Memory B cell (primary cell): ENCODE measurements at places on chromosomes 12 and 14.
A peak's percentile ranks its signal among the peaks of the same experiment; 100 is the strongest.

DNA sequence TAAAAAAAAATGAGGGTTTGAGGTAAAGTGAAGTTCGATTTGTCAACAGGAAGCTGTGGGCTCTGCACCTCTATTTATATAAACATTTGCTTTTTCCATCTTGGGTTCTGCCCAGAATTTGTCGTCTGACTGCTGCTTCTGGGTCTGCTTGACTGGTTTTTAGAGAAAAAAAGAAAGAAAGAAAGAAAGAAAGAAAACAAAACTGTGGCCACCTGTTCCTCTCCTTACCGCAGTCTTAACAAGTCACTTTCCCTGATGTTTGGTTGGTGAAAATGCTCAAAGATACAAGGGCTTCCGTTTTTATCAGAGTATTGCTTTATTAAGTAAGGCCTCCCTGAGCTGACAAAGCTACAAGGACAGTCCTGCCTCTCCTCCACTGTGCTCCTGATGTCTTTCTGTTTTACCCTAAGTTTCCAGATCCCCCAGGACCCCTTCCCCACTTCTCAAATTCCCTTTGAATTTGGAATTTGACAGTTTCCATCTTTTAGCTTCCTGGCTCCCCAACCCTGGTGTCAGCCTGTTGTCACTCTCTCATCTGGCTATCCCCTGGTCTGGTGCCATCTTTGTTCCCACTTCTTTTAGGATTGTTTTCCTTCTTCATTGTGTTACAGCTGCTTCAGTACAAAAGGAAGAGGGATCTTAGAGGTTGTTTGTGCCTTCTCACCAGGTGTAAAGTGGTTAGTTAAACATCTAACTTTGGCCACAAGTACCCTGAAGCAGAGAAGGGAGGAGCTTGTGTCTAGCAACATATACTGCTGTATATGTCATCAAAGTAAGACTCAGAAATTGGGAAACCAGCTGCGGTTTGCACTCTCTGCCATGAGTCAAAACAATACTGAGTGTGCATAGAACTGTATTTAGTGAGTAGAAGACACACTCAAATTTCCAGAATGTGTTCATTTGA is 18.0 kb downstream of the MFAP5 start:
- no peaks in the 10 kb centered on the region for H3K36me3 ChIP-seq
- H3K27ac ChIP-seq: peak overlapping the region; percentile 95
- no peak for DNase-seq
- peaks cover 2% of the 10 kb centered on the region for H3K27me3 ChIP-seq
- peaks cover 21% of the 10 kb centered on the region for H3K4me1 ChIP-seq

- no peak for DNase-seq
- no peak overlapping the region for H3K4me3 ChIP-seq
- H3K27me3 ChIP-seq: peaks cover 10% of the 10 kb centered on the region
- H3K27ac ChIP-seq: no peak overlapping the region
- peaks cover 5% of the 10 kb centered on the region for H3K4me1 ChIP-seq
Measured at GRCh38 chr12:124232654-124232987, 62.3 kb upstream of the RFLNA start.

GRCh38 chr14:23006188-23006534 is 3.8 kb downstream of the C14orf93 start:
- DNase-seq: no peak
- peaks cover 3% of the 10 kb centered on the region for H3K36me3 ChIP-seq
- peak overlapping the region; percentile 83 for H3K27ac ChIP-seq

- no peak overlapping the region for H3K4me3 ChIP-seq
- no peak for DNase-seq
- peaks cover 12% of the 10 kb centered on the region for H3K36me3 ChIP-seq
- H3K4me1 ChIP-seq: peaks cover 2% of the 10 kb centered on the region
- H3K27ac ChIP-seq: no peak overlapping the region
Measured at GRCh38 chr12:122141911-122142725, 31.9 kb downstream of the IL31 start.

DNA sequence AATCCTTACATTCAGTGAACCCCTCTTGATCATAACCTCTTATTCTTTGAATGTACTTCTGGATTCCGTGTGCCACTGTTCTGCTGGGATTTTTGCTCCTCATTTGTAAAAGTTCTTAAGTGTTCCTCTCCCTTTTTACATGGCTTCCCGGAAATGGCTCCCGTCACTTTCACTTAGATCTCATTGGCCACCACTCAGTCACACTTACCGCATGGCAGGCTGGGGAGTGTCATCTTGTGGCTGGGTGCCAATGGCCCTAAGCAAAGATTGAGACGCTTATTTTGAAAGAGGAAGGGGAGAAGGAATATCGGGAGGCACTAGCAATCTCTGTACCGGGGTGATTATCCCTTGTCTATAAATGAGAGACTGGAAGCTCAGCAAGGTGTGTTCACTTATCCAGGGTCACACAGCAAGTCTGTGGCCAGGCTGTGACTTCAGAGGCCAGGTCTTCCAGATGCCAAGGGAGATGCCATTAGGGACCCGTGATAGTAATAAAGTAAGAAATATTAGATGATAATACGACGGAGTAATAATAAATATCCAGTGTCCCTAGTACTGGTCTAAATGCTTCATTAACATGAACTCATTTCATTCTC is 68.8 kb downstream of the RNFT2 start:
- no peaks in the 10 kb centered on the region for H3K36me3 ChIP-seq
- peaks cover 23% of the 10 kb centered on the region for H3K4me1 ChIP-seq
- no peak overlapping the region for H3K4me3 ChIP-seq
- no peak for DNase-seq
- no peaks in the 10 kb centered on the region for H3K27me3 ChIP-seq
- H3K27ac ChIP-seq: peak overlapping the region; percentile 33

- H3K4me3 ChIP-seq: no peak overlapping the region
- no peak for DNase-seq
Measured at GRCh38 chr14:21233457-21234076, 35.7 kb downstream of the HNRNPC start.

- H3K36me3 ChIP-seq: peaks cover 2% of the 10 kb centered on the region
Measured at GRCh38 chr12:122721057-122721545, 4.5 kb upstream of the HCAR3 start.

DNA sequence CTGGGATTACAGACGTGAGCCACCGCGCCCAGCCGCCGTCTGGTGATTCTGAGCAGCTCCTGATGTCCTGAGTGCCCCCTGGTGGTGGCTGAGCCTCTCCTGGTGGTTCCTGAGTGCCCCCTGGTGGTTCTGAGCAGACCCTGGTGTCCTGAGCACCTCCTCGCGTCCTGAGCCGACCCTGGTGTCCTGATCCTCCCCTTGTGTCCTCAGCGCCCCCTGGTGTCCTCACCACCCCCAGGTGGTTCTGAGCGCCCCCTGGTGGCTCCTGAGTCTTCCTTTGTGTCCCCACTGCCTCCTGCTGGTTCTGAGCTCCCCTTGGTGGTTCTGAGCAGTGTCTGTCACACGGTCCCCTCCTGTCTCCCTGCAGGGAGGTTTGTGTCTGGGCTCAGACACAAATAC is 1304.9 kb downstream of the TMEM121 start:
- H3K36me3 ChIP-seq: no peaks in the 10 kb centered on the region
- peaks cover 17% of the 10 kb centered on the region for H3K4me1 ChIP-seq
- peaks cover 3% of the 10 kb centered on the region for H3K27me3 ChIP-seq
- DNase-seq: peak; percentile 81

GRCh38 chr14:30484201-30484600 is 74.8 kb upstream of the G2E3 start:
- no peaks in the 10 kb centered on the region for H3K36me3 ChIP-seq
- DNase-seq: no peak
- H3K27me3 ChIP-seq: no peaks in the 10 kb centered on the region
- no peak overlapping the region for H3K4me3 ChIP-seq
- no peak overlapping the region for H3K27ac ChIP-seq

- H3K27me3 ChIP-seq: no peaks in the 10 kb centered on the region
- peaks cover 9% of the 10 kb centered on the region for H3K4me1 ChIP-seq
- H3K27ac ChIP-seq: peak overlapping the region; percentile 38
- no peak for DNase-seq
- no peak overlapping the region for H3K4me3 ChIP-seq
Measured at GRCh38 chr12:105194947-105195346, 41.0 kb downstream of the APPL2 start.

DNA sequence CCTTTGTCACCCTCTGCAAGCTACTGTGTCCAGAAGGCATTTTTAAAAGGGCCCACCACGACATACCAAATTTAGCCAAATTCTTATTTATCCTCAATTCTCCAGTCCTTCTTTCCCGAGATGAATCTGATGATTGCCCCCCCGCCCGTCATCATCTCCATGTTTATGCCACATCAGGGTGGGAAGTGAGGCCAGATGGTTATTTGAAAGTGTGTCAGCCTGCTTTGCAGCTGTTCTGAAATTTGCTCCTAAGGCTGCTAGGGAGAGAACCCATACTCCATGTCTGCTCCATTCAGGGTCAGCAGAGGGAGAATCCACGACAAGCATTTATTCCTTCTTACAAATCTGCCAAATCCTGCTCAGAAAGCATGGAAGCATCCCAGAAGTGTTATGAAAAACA is 337.8 kb downstream of the ADAMTS20 start:
- no peak overlapping the region for H3K4me3 ChIP-seq
- H3K36me3 ChIP-seq: no peaks in the 10 kb centered on the region
- no peak for DNase-seq
- H3K27ac ChIP-seq: no peak overlapping the region

DNA sequence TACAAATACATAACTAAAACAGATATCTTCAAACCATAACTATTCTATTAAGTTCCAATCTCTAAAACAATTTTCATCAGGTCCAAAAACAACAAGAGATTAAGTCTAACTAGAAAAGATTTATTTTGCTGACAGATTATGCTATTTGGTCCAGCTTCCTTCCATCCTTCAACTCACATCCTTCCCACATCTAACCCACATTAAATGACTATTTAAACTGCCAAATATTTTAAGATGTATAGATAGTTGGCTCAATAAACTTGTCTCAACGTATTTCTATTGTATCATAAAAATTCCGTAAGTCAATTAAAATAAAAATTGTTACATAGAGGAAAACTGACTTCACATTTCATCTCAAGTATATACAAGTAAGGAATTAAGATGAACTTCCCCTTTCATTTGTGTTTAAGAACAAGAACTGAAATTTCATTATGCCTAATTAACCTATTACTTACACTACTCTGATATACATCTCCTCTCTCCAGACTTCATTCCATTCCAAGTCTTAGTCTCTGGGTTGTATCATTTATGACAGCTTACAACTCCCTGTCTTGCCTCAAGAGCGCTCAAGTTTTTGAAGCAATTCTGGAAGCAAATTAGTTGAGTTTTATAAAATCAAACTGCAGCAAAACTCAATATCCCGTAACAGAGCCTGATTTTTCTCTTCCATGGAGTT is 25.4 kb downstream of the PAWR start:
- DNase-seq: no peak
- no peak overlapping the region for H3K4me3 ChIP-seq
- H3K27ac ChIP-seq: peak overlapping the region; percentile 9

- H3K27me3 ChIP-seq: no peaks in the 10 kb centered on the region
- H3K27ac ChIP-seq: peak overlapping the region; percentile 50
Measured at GRCh38 chr12:6643569-6644256, 3.5 kb downstream of the ACRBP start.

DNA sequence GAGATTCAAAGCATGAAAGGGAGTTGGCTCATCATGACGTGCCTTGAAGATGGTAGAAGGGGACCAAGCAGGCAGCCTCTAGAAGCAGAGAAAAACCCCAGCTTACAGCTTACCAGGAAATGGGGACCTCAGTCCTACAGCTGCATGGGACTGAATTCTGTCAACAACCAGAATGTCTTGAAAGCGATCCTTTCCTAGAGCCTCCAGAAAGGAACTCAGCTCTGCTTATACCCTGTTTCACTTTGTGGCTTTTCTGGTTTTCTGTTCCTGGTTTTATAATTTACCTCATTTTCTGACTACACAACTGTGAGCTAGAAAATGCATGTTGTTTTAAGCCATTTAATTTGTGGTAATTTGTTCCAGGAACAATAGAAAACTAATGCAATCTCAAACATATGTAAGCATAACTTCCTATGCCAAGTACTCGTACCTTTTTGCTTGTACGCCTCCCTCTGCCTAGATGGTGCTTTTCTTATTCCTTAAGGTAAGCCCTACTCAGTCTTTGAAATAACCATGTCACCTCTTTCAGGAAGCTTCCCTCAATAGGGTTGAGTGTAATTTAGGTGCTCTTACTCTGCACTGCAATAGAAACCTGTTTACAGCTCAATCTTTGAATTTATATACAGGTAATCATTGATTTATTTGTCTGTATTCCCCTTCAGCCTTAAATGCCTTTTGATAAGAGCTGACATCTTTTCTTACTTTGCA is 348.8 kb downstream of the TMEM117 start:
- no peaks in the 10 kb centered on the region for H3K4me1 ChIP-seq
- DNase-seq: no peak
- peaks cover 2% of the 10 kb centered on the region for H3K36me3 ChIP-seq
- H3K27me3 ChIP-seq: no peaks in the 10 kb centered on the region
- H3K27ac ChIP-seq: no peak overlapping the region

GRCh38 chr12:98456576-98457573 is 58.5 kb upstream of the TMPO start:
- peaks cover 21% of the 10 kb centered on the region for H3K27me3 ChIP-seq
- no peaks in the 10 kb centered on the region for H3K36me3 ChIP-seq
- H3K27ac ChIP-seq: no peak overlapping the region
- no peak for DNase-seq

DNA sequence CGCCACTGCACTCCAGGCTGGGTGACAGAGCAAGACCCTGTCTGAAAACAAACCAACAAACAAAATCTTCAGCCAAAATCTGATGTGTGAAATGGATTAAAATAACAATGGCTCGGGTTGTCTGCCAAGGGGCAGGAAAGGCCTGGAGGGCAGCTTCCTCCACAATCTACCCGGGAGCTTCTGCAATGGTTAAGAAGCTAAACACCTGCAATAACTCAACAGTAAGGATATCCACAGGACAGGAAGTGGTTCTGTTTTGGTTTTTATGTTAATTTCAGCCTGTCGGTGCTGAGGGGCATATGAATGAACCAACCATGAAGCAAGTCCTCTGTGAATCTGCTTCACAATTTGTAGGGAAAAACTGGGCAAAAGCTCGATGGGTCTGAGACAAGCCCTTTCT is 34.4 kb downstream of the RAD52 start:
- peaks cover 20% of the 10 kb centered on the region for H3K36me3 ChIP-seq
- peak overlapping the region; percentile 19 for H3K27ac ChIP-seq
- no peak for DNase-seq
- peaks cover 6% of the 10 kb centered on the region for H3K4me1 ChIP-seq
- H3K27me3 ChIP-seq: no peaks in the 10 kb centered on the region
- no peak overlapping the region for H3K4me3 ChIP-seq

- H3K4me3 ChIP-seq: no peak overlapping the region
- H3K27me3 ChIP-seq: peaks cover 4% of the 10 kb centered on the region
- DNase-seq: no peak
- H3K36me3 ChIP-seq: no peaks in the 10 kb centered on the region
- H3K4me1 ChIP-seq: no peaks in the 10 kb centered on the region
Measured at GRCh38 chr12:115617391-115617790, 660.1 kb downstream of the MED13L start.

DNA sequence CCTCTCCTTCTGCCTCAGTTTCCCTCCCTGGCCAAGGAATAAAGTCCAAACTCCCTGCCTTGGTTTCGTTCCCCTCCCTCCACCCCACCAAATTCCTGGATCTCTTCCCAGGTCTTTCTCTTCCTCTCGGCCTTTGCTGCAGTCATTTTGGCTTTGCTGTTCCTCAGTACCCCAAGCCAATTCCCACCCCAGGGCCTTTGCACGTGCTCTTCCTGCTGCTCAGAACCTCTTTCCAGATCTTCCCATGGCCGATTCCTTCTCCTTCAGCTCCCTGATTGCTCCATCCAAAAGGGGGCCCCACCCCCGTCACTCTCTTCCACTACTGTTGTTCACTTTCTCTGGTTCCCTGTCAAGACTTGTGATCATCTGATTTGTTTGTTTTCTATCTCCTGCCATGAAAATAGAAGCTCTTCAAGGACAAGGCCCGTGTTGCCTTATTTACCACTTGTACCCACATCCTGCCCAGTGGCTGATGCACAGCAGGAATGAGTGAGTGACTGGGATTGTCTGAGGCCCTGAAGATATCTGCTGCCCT is 3.1 kb downstream of the HNF1A start:
- no peak overlapping the region for H3K27ac ChIP-seq
- peaks cover 11% of the 10 kb centered on the region for H3K27me3 ChIP-seq
- H3K4me1 ChIP-seq: peaks cover 3% of the 10 kb centered on the region
- H3K36me3 ChIP-seq: no peaks in the 10 kb centered on the region
